ENCODE measurements at places on chromosomes 6 and 20. TPM values are rescaled to one million over a fixed set of nuclear protein-coding genes. Genes with fewer than 3 reads are reported as not detected.

DNA sequence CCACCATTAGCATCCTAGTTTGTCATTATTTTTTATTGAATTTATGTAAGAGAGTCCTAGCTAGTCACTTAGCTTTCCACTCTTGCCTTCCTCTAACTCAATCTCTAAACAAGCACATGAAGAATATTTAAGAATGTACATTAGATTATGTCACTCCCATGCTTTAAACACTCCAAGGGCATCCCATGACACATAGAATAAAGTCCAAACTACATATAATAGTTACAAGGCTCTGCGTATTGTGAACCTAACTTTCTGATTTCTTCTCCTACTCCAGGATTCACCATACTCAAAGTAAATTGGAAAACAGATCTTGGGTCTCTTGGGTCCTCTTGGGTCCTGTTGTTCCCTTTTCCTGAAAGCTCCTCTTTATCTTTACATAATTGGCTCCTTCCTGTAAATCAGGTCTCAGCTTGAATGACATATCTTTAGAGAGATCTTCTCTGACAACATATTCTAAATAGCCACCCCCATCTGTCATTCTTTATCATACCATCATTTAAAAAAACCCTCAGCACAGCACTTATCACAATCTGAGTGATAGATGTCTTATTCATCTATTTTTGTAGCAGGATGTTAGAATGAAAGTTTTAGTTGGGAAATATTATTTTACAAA, 1042.4 kb upstream of the FLRT3 start:
- no peak for DNase-seq

DNA sequence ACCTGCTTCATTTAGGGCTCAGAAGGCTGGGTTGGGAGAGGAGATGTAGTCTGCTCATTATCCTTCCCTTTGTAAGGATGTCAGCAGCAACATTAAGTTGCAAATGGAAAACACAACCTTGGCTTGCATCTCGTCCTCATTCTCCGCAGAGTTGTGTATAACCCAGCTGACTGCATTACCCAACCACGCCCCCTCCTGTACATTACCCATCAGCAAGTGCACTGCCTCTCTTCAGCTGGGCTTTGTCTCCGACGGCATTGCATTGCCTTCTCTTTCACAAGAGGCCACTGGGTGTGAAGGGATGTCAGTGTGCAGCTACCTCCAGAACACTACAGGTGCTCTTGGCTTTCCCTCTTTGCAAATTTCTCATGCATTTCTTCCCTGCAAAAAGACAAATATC, 128.7 kb upstream of the TSHZ2 start:
- no peak for DNase-seq

DNA sequence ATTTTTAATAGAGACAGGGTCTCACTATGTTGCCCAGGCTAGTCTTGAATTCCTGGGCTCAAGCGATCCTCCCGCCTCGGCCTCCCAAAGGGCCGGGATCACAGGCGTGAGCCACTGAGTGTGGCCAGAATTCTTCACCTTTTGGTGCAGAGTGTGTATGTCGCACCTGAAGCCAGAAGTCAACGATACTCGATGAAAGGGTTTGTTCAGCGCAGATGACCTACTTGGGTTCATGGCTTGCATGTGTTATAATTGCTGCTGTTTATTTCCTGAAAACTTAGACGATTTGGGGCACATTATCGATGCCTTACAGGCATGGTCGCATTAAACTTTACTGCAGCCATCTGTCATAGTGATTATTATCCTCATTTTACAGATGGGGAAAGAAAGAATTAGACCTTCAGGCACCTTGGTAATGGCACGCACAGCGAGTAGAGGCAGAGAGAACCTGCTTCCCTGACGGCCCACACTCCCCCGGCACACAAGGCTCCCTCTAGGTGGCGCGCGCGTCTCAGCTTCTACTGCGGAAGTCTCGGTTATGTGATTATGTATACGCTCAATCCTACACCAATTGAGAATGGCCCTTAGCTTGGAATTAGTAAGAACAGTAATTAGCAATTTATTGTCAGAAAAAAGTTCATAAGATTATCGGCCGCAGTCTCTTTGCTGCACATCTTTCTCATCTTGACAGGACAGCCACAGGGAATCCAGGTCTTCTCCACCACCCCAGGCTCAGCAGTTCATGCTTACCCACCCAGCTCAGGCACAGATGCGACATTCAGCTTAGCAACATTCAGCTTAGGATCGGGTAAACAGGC, 212.8 kb upstream of the PROKR2 start:
- DNase-seq, result peak; percentile 90

NKAPL gene
- not detected for total RNA-seq

LRRC1 gene
- total RNA-seq, result 16.2 TPM
